Stimulated activated CD4-positive, alpha-beta T cell treated with anti-CD3 and anti-CD28 coated beads, Interleukin-1b, Interleukin-23, amount 100 ng/mL, for 1 hour (primary cell): ENCODE measurements at places on chromosomes 13 and 19.

GRCh38 chr13:28550091-28550490 is 55.2 kb upstream of the FLT1 start:
- DNase-seq, result no peak

- no peak for DNase-seq
Observed at GRCh38 chr13:34176633-34177032, 358.7 kb downstream of the RFC3 start.

DNA sequence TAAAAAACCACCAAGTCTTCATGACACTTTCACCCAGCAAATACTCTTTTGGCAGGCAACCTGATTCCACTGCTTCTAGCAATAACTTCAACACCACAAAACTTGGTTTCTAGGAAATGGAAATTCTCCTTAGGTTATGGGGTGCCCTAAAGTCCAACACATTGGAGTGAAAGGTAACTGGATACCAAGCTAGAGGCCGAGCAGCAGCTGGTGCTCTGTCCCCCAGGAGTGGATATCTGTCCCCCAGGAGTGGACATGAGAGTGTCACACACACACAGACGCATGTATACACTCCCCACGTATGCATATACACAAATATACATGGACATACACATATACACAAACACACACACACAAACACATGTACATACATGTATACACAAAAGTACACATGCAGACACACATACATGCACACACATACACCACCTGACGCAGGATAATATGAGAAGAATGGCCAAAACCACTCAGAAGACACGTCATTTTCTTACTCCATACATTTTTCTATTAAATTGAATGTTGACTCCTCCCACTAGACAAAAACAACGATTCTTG is 50.8 kb downstream of the RFX2 start:
- DNase-seq, result no peak

DNA sequence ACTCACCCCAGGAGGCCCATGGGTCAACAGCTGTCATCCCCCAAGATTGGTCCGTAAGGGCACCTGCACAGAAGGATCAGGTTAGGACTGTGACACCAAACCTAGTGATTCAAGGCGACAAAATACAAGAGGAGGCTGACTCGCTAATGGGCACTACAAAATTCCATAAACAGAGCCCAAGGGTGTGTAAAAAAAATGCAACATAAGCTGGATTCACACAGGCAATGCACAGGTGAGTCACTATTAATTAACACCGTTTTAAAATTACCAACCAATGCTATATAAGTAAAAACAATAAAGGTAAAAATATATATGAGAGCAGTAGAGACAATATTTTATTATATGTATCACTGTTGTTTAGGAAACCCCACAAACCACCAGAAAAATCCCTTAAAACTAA is 1.9 kb downstream of the ZNF606 start:
- DNase-seq, result no peak
